Tongue (tissue), 3 donors: ENCODE measurements at places on chromosomes 16 and 17. TPM values are rescaled to one million over a fixed set of nuclear protein-coding genes. Genes with fewer than 3 reads are reported as not detected.

- DNase-seq = no peak
Measured at GRCh38 chr17:82519971-82520903, 705 bp downstream of the FOXK2 start.

DNA sequence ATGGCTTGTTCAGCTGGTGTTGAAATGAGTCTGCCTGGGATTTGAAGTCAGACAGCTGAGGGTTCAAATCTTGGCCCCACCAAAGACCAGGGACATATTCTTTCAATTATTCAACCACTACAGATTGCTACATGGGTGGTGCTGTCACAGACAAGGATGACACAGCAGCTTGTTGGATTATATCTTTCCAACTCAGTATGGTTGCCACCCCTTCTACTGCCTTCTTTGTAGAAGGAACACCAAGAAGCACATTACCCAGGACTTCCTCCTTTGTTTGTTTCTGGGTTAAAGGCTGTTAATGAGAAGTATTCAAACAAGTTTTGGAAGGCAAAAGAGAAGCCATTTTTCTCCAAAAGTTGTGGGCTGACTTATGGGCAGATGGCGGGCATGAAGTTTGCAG lies 78.6 kb downstream of the COPRS start:
- no peak for DNase-seq

- DNase-seq = peak; percentile 50
Measured at GRCh38 chr17:81135505-81136278, 29.6 kb upstream of the PVALEF start.

GRCh38 chr17:66493283-66494019 lies 191.0 kb downstream of the PRKCA start:
- no peak for DNase-seq

- no peak for DNase-seq
Measured at GRCh38 chr16:82694239-82694874, 67.6 kb downstream of the CDH13 start.

The PPM1D gene
- 11.2 TPM for total RNA-seq

The CLEC19A gene
- total RNA-seq = not detected

The TPSD1 gene
- 0.51 TPM for total RNA-seq

The LITAFD gene
- not detected for total RNA-seq

The PIMREG gene
- 12.3 TPM for total RNA-seq

The NXN gene
- total RNA-seq = 67.8 TPM

The KRT31 gene
- total RNA-seq = 6.1 TPM

The MPP2 gene
- 4.6 TPM for total RNA-seq

The CSH1 gene
- not detected for total RNA-seq
